Activated T-cell treated with anti-CD3 and anti-CD28 coated beads for 48 hours (primary cell): ENCODE measurements at places on chromosomes 12 and 14.

- DNase-seq, result no peak
These were observed 103.9 kb downstream of the ARID2 start for GRCh38 chr12:45833401-45833800.

DNA sequence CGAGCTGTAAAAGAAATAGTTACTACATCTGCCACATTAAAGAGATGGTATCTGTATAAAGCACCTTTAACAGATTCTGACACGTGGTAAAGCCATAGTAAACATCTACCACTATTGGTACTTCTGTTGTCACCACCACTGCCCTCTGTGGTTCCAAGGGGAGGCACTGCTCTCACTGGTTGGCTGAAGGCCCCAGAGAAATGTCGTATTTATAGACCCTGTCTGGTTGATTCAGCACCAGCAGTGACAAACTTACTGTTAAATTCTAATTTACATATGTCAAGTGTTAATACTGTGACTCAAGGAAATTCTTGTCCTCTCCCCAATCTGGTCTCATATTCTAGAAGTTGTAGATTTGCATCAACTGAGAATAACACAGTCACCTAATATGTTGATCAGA is 281.1 kb downstream of the ERC1 start:
- no peak for DNase-seq

DNA sequence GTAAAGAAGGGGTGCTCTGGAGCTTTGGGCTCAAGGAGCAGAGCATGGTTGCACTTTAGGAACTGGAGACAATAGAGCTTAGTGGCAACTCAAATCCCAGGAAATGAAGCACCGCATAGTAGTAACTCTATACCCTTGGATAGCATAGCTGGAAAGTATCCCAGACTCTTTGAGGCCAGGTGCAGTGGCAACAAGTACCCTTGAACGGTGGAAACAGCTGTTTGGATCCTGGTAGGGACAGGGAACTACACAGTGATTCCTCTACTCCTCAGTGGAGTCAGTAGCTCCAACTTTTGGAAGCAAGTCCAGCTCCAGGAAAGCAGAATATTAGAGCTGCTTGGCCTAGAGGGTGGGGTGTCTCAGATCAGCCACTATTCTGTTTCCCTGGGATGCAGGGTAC is 129.0 kb upstream of the WSCD2 start:
- DNase-seq, result no peak

GRCh38 chr12:75984577-75985182 is 46.9 kb downstream of the PHLDA1 start:
- no peak for DNase-seq

GRCh38 chr12:100995771-100996170 is 201.2 kb downstream of the ANO4 start:
- DNase-seq, result no peak

DNA sequence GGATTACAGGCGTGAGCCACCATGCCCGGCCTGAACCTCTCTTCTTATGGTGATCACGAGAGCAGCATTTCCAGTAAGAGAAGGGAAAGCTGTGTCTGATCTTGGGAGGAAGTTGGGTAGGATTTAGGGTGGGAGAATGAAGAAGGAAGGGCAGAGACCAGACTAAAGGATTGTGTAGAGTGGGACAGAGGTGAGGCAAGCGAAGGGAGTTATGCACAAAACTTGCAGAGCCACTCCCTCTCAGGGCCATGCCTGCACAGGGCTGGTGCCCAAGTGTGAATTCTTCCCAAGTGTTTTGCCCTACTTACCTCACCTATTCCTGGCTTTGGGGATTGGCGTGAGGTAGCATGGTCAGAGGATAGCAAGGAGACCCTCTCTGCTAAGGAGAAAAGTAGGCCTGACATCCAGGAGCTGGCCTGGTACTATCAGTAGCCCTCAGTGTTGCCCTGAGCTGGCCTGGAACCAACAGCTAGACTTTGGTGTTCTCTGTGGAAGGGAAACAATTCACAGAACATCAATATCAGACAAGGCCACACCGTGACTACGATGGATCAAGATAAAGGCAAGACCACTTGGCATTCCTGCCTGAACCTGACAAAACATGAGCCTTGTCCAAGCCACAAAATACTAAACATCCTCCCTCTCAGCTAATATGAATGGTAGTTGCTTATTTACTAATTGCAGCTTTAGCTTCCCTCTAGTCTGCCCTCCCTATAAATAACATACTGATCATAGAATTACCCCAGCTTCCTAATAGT is 201.0 kb upstream of the AMIGO2 start:
- no peak for DNase-seq

- no peak for DNase-seq
These were observed 24.6 kb downstream of the DAD1 start for GRCh38 chr14:22564463-22564862.

DNA sequence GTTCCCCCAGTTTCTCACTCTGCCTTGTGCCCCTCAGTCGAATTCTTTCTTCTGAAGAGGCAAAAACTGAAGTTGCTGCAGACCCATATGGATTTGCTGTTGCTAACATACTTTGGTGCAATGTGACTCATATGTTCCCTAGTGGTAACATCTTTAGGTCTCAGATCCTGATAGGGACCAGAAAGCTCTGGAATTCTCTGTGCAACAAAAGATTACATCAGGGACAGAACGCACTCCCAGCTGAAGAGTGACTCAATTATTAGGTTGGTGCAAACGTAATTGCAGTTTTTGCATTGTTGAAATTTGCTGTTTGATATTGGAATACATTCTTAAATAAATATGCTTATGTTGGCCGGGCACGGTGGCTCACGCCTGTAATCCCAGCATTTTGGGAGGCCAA is 8.2 kb upstream of the DHRS2 start:
- no peak for DNase-seq

- no peak for DNase-seq
These were observed 81.5 kb downstream of the PLXNC1 start for GRCh38 chr12:94229902-94230301.

GRCh38 chr12:30965613-30965985 is 39.1 kb downstream of the TSPAN11 start:
- no peak for DNase-seq

DNA sequence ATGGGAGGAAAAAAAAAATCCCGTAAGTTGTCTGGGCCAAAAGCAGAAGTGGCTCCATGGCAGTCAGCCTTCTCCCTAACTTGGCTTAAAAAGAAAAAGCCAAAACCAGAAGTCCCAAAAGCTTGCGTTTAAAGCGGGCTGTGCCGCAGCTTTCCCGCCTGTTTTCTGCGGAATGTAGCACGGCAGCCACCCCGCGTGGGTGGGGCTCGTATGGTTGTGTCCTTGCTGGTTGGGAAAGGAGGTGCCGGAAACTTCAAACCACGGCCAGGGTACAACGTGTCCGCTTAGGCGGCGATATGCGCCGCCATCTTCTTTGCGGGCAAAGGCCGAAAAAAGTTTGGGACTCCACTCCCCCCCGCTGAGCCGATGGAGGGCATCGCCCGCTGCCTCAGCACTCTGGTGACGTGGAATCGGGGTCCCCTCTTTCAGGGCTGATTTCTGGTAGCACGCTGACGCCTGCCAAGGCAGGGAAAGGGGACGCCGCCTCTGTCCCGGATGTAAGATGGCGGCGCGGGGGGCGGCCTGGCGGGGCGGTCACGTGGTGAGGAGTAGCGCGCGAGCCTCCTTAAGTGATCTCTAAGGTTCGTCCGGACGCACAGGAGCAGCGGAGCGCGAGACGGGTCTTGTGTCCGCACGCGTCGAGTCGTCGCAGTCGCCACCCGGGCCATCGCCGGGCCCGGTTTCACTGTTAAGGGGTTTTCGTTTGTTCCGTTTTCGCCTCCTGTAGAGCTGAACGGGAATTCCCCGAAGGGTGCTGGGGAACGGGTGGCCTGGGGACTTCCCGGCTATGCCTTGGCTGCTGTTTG is 135.8 kb downstream of the MON2 start:
- peak; percentile 81 for DNase-seq

DNA sequence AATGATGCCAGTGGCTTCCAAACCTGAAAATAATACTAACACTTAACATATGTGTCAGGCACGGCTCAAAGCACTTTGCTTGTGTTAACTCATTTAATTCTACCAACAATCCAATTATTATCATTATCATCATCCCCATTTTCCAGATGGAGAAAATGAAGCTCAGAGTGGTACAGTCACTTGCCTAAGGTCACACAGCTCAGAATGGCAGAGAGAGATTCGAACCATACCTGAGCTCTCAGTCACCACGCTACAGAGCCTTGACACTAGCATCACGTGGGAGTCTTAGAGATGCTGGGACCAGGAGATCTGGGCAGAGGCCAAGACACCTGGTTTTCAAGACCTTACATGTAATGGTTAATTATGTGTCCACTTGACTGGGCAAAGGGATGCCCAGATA is 34.2 kb downstream of the DHX37 start:
- DNase-seq, result no peak

DNA sequence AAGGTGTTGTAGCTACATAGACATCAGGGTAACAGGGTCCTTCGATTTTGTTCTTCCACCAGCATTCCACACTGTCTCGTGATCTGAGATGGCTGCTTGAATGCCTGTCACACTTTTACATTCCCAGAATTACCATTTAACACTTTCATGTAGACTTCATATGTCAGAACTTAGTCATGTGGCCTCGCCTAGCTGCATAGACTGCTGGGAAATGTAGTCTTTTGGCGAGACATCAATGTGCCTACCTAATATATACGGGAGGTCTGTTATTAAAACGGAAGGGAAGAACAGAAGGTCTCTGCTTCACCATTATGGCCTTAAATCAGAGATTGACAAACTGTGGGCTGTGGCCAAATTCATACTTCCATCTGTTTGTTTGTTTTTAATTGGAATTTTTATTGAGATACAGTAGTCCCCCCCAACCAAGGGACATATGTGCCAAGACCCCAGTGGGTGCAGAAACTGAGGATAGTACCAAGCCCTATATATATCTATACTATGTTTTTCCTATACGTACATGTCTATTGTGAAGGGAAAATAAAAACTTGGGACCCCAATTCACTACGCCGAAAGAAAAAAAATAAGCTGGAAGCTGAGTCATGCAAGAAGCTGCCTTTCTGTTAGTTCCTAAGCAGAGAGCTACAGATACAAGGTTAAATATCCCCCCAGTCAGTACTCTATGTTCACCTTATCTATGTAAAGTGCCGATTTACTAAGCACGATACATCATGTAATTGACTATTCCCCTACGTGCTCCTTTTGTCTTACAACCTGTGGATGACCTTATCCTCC is 11.3 kb upstream of the HRK start:
- no peak for DNase-seq

DNA sequence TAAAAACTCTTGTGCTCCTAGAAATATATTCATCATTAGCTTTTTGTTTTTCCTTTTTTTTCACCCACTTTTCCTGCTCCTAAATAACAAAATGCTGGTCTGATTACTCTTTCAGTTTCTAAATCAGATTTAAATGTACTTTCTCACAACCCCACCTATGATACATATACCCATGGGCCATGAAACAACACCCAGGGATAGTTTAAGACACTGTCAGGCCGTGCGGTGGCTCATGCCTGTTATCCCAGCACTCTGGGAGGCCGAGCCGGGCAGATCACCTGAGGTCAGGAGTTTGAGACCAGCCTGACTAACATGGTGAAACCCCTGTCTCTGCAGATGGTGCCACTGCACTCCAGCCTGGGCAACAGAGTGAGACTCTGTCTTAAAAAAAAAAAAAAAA is 1.6 kb upstream of the NUMB start:
- DNase-seq, result no peak

DNA sequence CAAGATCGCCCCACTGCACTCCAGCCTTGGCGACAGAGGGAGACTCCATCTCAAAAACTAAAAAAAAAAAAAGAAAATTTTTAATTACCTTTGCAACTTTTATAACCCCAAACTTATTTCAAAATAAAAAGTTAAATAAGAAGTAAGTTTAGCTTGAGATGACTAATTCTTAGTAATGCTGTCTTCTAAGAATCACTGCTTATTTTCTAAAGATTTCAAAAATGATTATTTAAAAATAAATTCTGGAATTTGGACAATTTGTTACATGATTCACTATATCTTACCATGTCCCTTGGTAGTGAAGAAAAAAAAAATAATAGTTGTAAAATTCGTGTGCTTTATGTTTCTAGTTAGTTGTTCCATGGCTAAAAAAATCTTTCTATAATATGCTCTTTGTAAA is 11.6 kb upstream of the HECTD1 start:
- DNase-seq, result no peak

DNA sequence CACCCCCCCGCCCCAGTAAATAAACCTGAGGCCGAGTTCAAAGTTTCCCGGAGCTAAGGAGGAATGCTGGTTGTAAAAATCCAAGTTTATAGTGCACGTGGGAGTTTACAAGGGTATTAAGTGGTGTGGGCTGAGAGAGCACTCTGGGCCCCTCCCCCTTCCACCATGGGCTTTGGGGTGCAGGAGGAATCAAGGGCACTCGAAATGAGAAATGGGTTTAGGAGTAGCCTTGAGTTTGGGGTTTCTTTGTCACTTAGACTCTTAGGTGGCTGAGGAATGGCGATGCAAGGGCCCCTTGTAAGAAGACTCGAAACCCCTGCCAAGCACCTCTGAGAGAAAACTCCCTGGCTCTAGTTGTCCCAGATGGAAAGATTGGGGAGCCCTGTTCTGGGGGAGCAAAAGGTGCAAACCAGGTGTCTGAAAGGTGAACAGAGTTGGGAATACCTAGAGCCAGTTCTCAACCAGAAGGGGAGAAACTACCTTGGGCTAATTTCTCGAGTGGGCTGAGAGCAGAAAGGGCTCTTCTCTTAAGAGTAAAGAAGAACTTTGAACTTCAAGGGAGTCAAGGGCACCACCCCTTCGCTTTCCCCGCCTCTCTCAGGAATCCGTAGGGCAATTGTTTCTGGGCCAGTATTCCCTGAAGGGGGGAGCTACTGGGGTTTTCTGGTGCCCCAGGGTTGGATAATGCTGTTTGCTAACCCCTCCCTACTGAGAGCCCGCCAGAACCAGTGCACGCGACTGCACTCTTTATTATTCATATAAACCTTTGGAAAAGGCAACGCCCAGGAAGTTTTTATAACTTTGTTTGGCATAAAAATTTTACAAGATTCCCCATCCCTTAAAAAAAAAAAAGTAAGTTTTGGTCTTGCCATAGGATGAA is 4.0 kb upstream of the HOTAIR start:
- DNase-seq, result no peak

GRCh38 chr14:97874394-97874793 is 1077.2 kb downstream of the VRK1 start:
- no peak for DNase-seq

DNA sequence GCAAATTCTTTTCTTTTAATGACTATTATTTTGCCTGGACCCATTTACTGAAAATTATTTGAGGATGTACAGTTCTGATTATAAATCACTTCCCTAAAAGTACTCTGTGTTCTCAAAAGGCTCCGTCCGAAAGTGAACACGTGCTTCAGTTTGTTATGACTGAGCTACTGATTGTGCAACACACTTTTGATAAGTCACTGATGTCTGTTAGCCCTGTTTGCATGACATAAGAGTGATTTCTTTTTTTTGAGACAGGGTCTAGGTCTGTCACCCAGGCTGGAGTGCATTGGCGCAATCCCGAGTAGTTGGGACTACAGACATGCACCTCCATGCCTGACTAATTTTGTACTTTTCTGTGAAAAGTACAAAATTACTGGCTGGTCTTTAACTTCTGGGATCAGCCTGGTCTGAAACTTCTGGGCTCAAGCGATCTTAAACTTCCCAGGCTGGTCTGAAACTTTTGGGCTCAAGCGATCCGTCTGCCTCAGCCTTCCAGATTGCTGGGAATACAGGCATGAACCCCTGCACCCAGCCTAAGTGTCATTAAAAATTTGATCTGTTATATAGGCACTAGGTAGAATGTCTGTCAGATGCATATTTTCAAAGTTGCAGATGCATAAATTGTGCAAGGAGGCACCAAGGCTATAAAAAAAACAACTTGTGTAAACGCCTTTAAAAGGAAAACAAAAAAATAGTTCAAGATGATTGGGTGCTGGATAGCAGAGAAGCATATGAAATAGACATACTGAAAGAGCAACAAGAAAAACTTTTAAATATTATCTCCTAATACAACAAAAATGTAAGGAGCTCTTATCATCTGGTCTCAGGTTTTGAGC is 111.5 kb downstream of the SRGAP1 start:
- DNase-seq, result no peak

- DNase-seq, result no peak
These were observed 353.1 kb downstream of the SEC23A start for GRCh38 chr14:38749936-38750335.
